Hindlimb muscle (tissue), 1 donor: ENCODE measurements at places on chromosomes 16 and 17. TPM values are rescaled to one million over a fixed set of nuclear protein-coding genes. Genes with fewer than 3 reads are reported as not detected.
A peak's percentile ranks its signal among the peaks of the same experiment; 100 is the strongest.

Gene DNAJA3
- polyA plus RNA-seq = 34.9 TPM

Gene MYH11
- polyA plus RNA-seq = 11.2 TPM

Gene KDM8
- polyA plus RNA-seq = 4.7 TPM

Gene CRYBA1
- polyA plus RNA-seq = not detected

Gene ZP2
- 0.18 TPM for polyA plus RNA-seq

Gene SDR42E2
- not detected for polyA plus RNA-seq

Gene FOXN1
- polyA plus RNA-seq = 0.12 TPM

Gene CETP
- 8.9 TPM for polyA plus RNA-seq

GRCh38 chr17:35368081-35368830, 5.2 kb downstream of the SLFN11 start:
- DNase-seq = no peak

GRCh38 chr17:52156576-52157570, 1.6 kb downstream of the CA10 start:
- no peak for DNase-seq

- DNase-seq = no peak
Measured at GRCh38 chr16:88454523-88454947, 1.5 kb downstream of the ZFPM1 start.

GRCh38 chr16:19292186-19292585, 6.7 kb downstream of the CLEC19A start:
- DNase-seq = no peak

- DNase-seq = no peak
Measured at GRCh38 chr16:54482892-54483574, 196.4 kb upstream of the IRX3 start.

DNA sequence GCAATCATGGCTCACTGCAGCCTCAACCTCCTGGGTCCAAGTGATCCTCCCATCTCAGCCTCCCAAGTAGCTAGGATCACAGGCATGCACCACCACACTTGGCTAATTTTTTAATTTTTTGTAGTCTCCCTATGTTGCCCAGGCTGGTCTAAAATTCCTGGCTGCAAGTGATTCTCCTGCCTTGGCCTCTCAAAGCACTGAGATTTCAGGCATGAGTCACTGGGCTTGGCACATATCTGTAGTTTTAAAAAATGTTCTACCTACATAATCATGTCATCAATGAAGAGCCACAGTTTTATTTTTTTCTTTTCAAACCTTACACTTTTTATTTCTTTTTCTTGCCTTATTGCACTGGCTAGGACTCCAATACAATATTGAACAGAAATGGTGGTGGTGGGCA, 33.1 kb upstream of the COL1A1 start:
- no peak for DNase-seq

- DNase-seq = no peak
Measured at GRCh38 chr17:82901856-82902255, 62.0 kb upstream of the ZNF750 start.

DNA sequence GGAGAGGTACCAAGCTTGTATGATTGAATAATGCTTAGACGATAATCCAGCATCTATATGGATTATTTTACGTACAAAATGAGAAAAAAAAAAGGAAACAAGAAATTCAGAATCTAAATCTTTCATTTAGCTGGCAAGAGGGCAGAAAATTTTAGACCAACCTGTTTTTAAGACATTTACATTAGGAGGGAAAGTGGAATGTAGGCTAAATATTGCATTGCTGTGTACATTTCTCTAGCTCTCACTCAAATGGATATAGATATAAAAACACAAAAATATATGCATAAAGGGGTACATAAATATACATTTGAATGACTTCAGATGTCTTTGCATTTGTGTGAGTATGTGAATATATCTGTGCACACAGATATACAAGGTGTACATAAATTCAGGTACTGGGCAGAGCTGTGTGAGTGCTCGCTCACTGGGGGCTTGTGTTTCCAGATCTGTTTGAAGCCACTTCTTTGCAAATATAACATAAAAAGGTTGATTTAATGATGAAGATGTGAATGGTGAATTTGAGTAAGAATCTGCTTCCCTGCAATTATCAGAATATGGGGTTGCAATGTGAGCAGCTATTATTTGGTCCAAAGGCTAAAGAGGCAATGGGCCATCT, 14.2 kb upstream of the ZFHX3 start:
- DNase-seq = no peak

GRCh38 chr17:69672924-69673323, 258.4 kb downstream of the MAP2K6 start:
- no peak for DNase-seq

DNA sequence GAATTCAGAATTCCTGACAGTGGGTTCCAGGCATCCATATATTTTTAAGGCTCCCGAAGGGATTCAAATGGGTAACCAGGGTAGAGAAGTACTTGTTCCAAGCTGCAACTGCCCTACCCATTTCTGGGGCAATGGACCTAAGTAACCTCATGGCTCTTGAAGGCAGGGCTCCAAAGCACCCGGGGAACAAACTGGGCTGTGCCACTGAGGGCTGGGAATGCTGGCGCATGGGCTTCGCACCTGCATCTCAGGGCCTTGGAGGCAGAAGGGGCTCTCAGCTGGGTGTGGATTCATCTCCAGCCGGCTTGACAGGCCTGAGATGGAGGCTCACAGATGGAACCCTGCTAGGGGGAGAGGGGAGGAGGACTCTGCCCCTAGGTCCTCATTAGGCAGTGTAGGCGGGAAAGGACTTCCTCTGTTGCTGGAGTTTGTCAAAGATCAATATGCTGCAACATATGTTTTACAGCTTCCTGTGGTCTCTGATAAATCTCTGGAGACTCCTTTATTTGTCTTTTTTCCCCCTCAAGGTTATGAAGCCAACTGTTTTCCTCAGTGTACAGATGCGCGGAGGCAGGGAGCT, 232.3 kb upstream of the NLRP1 start:
- DNase-seq = no peak

DNA sequence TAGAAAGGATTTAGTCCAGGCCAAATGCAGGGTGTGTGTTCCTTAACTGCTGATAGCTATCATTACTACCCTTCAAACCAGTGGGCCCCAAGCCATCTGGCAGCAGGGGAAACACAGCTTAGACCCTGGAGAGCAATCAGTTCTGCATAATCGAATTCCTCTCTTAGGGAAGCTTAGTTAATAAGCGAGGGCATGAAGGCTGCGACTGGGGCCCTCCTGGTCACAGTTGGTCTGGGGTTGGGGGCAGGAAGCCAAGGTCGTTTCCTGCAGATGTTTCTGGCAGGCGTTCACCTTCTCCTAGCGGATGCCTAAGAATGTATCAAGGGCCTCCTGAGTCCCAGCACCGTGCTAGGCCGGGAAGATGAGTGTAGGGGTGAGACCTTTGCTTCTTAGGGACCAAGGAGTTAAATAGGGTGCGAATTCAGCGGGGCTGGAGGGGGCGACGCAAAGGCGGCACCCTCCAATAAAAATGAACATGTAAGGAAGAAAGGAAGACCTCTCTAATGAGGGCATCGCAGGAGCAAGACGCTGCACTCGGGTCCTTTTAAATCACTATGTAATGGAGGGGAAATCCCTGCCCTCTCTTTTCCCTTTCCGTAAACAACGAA, 16.5 kb upstream of the EEF2K start:
- peak; percentile 44 for DNase-seq

- DNase-seq = no peak
Measured at GRCh38 chr17:50902372-50903353, 36.5 kb upstream of the TOB1 start.

DNA sequence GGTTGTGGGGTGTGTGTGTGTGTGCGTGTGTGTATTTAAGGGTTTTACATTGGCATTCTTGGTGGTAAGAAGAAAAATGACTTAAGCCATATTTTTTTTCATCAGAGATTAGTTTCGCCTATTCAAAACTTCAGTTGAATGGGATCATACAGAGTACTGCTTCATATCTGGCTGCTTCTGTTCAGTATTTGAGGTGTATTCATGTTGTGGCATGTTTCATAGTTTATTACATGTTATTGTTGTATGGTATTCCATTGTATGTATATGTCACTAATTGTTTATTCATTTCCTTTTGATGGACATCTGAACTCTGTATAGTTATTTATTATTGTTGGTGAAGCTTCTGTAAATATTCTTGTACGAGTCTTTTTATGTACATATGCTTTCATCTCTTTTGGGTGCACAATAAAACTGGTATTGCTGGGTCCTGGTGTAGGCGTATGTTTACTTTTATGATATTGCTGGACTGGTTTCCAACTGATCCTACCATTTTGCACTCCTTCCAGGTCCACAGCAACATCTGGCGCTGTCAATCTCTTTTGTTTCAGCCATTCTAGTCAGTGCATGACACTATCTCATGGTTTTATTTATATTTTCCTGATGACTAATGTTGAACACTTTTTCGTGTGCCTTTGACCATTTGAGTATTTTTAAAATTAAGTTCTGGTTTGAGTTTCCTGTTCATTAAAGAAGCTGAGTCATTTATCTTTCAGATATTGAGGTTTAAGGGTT, 77.4 kb upstream of the MAF start:
- no peak for DNase-seq

DNA sequence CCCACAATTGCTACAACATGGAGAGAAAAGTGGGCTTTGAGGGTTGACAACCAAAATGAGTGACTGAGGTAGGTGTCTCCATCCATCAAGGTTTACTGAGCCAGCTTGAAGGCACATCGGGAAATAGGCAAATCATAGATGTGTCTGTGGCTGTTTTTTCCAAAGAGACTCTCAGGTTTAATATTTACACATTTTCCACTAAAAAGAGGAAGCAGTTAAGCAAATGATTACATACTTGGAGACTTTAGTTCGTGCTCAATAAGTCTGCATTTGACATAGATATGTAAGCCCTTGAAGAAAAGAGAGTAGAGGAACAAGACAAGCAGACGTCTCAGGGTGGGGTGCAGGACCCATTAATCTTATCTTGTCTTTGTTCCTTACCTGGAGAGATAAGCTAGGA, 148.9 kb upstream of the COX10 start:
- DNase-seq = no peak

DNA sequence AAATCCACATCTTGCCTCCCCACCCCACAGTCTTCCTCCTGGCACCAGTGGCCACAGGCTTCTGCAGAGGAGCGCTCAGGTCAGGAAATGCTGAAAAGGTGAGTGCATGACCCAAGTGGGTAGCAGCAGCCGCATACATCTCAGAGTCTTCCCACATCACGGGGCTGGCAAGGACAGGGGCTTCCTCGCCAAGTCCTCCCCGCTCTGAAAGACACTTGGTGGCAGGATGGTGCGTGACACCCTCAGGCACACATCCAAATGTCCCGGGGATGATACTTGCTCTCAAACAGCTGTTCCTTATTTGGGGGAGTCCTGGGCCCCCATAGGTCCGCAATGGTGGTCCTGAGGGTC, 8.8 kb upstream of the SLC16A5 start:
- DNase-seq = no peak

GRCh38 chr16:30728899-30729672, 19.1 kb upstream of the PHKG2 start:
- DNase-seq = no peak

GRCh38 chr16:74577882-74578366, 29.0 kb downstream of the GLG1 start:
- DNase-seq = no peak
